Spleen (tissue), 13 donors: ENCODE measurements at places on chromosomes 6 and 20.
A peak's percentile ranks its signal among the peaks of the same experiment; 100 is the strongest.

- no peak for DNase-seq
Measured at GRCh38 chr20:3093861-3094361, 9.4 kb upstream of the AVP start.

DNA sequence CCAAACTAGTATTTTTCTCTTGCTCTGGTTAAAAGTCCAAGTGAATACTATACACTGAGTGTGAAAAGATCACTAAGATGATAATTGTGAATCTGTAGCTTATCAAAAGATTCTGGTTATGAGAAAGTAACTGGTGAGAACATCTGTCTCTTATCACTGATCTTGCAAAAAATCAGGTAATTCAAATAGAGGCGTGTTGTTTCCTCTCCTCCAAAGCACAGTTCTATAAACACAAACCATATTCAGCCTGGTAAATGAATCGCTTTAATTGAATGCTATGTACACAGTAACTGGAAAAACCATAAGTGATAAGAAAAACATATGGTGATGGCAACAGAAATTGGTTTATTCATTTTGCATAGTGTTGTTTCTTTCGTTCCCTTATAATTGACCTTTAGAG lies 161.0 kb downstream of the RALGAPA2 start:
- DNase-seq, result no peak

DNA sequence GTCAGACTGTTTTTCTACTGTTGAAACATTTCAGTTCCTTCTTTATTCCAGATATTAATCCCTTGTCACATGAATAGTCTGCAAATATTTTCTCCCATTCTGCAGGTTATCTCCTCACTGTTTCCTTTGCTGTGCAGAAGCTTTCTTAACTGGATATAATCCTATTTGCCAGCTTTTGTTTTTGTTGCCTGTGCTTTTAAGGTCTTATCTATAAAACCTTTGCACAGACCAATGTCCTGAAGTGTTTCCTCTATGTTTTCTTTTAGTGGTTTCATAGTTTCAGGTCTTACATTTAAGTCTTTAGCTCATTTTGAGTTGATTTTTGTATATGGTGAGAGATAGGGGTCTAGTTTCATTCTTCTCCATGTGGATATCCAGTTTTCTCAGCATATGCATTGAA lies 19.2 kb downstream of the NCOA6 start:
- no peak for DNase-seq

DNA sequence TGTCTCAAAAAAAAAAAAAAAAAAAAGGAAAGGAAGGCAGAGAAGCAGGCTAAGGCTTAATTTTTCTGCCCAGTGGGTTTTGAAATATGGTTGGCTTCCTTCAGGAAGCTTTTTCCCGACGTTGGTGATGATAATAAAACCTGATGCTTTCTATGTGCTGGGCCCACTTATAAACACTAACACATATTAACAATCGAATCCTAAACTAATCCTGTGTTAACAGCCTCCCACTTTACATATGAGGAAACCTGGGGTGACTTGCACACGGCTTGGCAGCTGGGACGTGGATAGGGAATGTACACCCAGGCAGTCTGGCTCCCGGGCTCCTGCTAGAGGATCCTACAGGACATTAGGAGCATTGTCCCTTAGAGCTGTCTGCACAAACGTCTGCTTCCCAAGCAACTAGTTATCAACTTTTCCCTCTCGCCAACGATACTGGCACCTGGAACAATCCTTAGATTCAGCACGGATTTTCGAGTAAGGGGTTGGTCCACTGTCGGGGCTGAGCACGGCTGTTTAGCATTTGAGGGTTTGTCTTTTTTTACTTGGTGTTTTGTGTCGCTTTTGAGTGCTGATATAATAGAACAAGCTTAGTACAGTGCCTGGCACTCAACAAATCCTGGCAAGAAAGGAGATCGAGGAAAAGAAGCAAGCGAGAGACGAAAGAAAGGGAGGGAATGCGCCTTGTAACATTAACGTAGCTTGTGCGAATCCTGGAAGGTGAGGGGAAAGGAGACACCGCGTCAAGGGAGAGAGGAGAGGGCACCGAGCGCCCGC lies 622 bp upstream of the KIZ start:
- DNase-seq, result peak; percentile 82

DNA sequence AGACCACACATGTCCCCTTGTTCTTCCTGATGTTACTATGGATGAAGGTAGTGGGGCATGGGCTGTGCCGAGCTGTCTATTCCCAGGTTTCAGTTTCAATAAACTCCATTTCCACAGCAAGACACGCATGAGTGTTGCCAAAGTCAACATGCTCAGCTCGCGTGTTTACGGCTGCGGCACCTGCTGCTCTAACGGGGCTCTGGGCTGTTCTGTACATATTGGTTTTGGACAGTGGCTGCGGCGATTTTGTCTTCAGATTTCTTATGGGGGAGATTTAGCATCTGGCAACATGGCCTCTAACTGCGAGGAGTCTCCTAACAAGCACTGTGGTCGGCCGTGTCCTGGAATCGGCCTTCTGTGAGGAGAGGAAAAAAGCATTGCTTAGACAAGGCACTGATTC lies 58.6 kb downstream of the TMEM242 start:
- DNase-seq, result peak; percentile 55

DNA sequence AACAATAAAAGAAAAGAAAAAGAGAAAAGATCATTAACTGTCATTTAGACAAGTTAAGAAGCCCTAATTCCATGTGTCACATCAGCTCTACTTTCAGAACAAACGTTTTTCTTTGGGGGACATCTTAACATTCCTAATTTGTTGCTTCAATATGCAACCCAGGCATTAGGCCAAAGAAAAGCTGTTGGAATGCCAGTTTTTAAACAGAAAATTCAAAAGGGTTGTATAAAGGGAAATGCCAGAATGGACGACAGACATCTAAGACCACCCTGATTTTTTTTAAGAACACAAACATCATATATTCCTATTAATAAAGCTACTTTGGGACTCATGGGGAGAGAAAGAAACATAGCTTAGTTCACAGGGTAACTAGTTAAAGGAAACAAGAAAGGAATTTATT lies 315.0 kb downstream of the GMDS start:
- no peak for DNase-seq

GRCh38 chr6:122567034-122567433 lies 43.2 kb upstream of the PKIB start:
- no peak for DNase-seq

DNA sequence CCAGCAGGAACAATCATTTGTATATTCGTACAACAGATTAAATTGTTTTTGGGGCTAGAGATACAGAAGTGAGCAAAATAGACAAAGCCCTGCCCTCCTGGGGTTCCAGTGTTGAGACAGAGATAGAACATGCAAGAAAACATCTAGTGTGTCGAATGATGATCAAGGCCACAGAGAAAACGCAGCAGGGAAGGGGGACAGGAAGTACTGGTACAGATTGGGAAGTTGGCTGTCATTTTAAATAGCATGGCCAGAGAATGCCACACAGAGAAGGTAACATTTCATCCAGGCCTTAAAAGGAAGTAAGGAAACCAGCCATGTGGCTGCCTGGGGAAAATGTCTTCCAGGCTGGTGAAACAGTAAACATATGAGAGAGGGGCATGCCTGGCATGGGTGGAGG lies 202.6 kb upstream of the MYLIP start:
- DNase-seq, result no peak

- no peak for DNase-seq
Measured at GRCh38 chr6:131924881-131925474, 26.2 kb downstream of the CCN2 start.

- no peak for DNase-seq
Measured at GRCh38 chr20:54131675-54132611, 41.8 kb downstream of the CYP24A1 start.
